ENCODE measurements at places on chromosomes 16 and 17.

DNA sequence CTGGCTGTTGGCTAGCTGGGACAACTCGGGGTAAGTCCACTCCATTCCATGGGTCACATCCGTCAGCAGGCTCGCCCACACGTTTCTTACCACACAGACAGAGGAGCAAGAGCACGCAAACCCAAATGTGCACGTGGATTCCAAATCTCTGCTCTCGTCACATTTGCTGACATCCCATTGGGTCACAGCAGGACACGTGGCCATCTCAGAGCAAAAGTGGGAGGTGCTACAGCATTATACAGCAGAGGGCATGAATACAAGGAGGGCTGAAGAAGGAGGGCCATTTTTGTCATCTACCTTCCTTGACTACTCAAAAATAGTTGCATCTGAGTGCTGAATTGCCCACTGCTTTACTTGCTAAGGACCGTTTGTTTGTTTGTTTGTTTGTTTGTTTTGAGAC is 84.7 kb downstream of the RBBP6 start:
- DNase-seq = no peak

- DNase-seq = no peak
These were observed 32.7 kb downstream of the ARHGAP23 start for GRCh38 chr17:38460716-38461630.

DNA sequence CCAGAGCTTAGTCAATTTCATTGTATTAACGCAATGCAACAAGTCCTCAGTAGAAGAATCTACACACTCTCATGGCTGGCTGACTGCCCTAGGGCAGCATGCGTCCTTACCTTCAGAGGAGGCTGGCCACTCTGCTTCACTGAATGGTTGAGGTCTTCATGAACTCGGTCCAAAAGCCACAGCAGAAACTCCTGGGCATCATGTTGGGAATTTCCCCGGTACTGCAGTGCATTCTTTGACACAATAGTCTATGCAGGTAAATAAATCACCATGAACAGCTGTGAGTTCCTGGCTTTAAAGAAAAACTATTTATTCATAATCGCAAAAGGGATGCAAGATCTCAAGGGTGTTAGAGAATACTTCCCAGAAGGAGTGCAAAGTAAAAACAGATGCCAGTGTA is 41.3 kb downstream of the USP31 start:
- no peak for DNase-seq

- no peak for DNase-seq
These were observed 200.6 kb downstream of the CPPED1 start for GRCh38 chr16:12602811-12603698.

GRCh38 chr17:76886395-76886794 is 18.2 kb downstream of the MGAT5B start:
- DNase-seq = no peak

DNA sequence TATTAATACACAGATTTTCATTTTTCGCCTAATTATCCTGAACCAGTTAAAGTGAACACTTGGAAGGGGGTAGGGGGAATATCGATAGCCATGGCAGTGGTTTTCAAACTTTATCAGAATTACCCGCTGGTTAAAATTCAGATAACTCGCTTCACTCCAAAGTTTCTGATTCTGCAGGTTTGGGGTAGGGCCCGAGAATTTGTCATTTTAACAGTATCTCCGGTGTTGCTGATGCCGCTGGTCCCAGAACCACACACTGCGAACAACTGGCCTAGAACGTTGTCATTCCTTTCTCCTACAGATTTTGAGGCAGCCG is 313 bp upstream of the NSRP1 start:
- DNase-seq = no peak

DNA sequence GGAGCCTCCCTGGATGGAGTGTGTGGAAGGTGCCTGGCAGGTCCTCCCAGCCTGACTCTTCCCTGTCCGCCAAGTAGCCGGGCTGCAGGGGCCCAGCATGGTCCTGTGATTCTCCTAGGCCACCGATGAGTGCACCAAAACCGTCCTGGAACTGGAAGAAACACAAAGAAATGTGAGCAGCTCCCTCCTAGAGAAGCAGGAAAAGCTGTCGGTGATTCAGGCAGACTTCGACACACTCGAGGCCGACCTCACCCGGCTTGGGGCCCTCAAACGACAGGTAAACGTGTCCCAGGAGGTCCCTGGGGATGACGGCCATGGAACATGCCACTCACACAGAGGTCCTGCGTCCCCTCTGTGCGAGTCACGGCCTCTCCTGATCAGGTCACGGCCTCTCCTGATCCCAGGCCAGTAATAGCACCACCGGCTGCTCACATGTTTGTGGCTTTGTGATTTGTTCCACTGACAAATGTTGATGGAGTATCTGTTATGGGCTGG is 4.2 kb upstream of the GAA start:
- DNase-seq = no peak

DNA sequence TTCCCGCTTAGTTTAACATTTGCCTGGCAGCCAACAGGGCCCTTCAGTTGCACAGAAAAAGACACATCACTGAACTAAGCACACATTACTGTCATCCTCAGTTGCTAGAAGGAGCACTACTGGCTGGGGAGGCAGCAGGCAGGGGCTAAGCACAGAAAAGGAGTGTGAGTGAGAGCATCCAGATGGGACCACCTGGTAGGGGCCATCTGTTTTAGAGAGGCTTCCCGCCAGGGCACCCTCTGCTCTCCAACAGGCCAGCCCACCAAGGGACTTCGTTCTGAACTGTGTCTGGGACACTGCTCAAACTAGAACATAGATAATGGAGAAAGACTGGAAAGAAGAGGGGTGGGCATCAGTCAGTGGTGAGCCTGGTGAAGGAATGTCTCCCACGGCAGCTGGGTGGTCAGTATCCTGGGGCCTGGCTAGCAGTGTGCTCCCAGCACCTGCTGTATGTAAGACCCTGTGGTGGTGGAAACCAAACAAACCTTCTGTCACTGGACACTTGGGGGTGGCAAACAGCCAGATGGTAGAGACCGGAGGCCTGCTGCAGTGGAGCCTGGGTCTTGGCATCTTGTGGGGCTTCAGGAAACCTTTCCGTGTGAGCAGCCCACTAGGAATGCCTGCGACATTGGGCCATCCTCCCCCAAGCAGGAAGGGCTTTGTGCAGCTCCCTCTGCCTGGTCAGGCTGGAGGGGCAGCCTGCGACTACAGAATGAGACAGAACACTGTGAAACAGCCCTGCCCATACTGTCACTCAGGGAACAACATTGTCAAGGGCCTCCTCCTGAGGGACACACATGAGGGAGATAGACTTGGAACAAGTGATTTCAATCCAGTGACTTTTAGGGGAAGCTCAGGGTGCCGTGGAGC is 12.8 kb upstream of the RANGRF start:
- DNase-seq = no peak

DNA sequence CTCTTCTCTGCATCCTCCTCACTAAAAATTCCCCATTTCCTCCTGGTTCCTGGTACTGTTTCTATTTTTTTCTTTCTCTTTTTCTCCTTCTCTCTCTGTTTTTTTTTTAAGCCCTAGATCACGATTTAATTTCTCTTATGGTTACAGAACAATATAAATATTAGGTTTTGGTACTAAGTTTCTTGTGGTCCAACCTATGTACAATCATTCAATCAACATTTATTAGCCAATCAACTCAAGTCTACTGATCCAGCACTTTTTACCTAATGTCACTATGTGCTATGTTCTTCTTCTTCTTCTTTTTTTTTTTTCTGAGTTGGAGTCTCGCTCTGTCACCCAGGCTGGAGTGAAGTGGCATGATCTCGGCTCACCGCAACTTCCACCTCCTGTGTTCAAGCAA is 12.6 kb downstream of the RTN4RL1 start:
- no peak for DNase-seq

GRCh38 chr17:69607162-69607834 is 192.8 kb downstream of the MAP2K6 start:
- DNase-seq = no peak

GRCh38 chr16:8963010-8963820 is 491 bp downstream of the USP7 start:
- DNase-seq = no peak

All from activated CD4-positive, alpha-beta T cell treated with anti-CD3 and anti-CD28 coated beads for 1 hour (primary cell).